ENCODE measurements at places on chromosomes 1 and 21.

GRCh38 chr1:185556561-185556960 lies 177.6 kb upstream of the HMCN1 start:
- no peak for DNase-seq

DNA sequence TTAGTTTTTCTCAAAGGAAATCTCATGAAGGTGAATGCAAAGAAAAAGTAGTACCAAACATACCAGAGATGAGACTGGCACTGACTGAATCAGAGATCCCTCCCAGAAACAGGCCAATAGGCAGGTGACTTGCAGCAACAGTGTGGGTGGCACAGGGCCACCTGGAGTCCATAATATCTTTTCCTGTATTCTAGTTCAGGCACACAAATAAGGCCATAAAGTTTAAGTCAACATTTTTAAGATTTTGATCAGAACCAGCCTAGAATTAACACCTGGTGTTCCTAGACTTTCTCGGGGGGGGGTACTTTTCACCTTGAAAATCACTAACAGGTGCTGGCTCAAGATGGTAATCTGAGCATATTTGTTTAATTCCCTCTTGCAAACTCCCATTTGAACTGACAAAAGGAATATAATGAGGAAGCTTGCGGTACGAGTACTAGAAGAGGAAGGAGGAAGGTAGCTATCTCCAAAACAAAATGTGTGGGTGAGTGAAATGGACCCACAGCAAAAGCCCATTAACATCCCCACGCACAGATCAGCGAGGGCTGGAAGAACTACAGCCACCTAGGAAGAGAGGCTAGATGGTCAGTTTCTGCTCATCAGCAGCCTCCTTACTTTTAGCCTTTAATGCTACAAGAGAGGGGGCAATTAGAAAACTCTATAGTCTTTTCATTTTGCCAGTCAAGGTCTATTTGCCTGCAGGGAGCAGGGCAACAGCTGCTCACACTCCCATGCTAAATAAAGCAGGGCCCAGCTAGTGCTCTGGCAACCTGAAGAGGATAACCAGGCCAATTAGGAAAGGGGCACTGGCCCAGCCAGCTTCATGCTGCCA lies 18.9 kb downstream of the SDE2 start:
- DNase-seq: no peak

- no peak for DNase-seq
Observed at GRCh38 chr1:206566999-206567398, 45.3 kb downstream of the EIF2D start.

- DNase-seq: no peak
Observed at GRCh38 chr1:15968172-15968571, 7.7 kb downstream of the ZBTB17 start.

GRCh38 chr1:154493276-154493675 lies 8.7 kb upstream of the TDRD10 start:
- no peak for DNase-seq

GRCh38 chr1:117527566-117528102 lies 78.2 kb upstream of the TENT5C start:
- no peak for DNase-seq

- no peak for DNase-seq
Observed at GRCh38 chr1:52756020-52756419, 29.8 kb downstream of the ZYG11B start.

GRCh38 chr1:206903687-206904086 lies 6.4 kb downstream of the IL24 start:
- DNase-seq: no peak

DNA sequence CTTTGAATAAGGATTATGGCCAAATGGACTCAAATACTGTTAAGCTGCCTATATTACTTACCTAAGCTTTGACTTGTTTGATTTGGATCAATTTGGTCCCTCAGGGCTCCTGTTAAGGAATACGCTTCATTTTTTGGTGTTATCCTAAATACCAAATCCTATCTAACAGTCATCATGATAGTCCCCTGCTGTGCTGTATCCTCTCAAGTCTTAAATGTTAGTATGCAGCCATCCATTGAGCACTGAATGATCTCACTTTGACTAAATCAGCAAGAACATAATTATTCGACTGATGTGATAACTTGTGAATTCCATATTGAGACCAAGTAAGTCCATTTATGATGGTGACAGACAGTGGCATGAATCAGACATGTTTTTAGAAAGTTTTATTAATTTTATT lies 53.1 kb upstream of the ATF3 start:
- no peak for DNase-seq
